Activated CD8-positive, alpha-beta memory T cell treated with anti-CD3 and anti-CD28 coated beads for 1 hour (primary cell): ENCODE measurements at places on chromosomes 13 and 19.

GRCh38 chr13:113428871-113429607 lies 24.2 kb downstream of the ADPRHL1 start:
- DNase-seq = no peak

DNA sequence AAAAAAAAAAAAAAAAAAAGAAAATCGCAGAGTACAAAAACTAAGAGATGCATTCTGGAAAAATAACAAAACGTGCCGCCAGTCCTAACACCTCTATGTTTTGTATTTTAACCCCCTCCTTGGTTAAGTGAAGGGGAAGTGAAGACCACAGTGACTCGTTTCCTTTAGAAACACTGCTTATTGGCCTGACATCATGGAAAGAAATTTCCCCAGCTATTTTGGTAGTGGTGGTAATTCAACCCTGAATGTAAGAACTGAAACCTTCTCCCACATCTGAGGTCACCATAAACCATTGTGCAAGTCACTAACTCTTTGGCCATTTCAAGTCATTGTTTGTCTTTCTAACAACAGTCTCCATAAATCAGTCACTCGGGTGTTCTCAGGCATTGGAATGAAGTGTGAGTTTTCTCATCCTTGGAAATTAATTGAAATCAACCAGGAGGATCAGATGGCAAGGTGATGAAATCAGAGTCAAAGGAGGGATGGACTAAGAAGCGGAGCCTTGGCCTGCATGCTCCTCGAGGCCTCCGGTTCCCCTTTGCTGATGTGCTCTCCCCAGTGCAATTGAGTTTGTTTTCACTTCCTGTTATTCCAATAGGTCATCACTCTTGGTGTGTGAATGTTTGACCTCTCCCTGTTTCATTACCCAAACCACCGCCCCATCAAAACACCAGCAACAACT lies 443.9 kb downstream of the FGF9 start:
- DNase-seq = peak; percentile 19

GRCh38 chr13:21606796-21607195 lies 2.8 kb upstream of the MICU2 start:
- DNase-seq = no peak

- DNase-seq = no peak
Measured at GRCh38 chr13:23356368-23356767, 77.1 kb downstream of the SACS start.

- DNase-seq = no peak
Measured at GRCh38 chr13:60448907-60449510, 52.0 kb downstream of the TDRD3 start.

GRCh38 chr13:99895444-99896368 lies 75.9 kb downstream of the ZIC5 start:
- no peak for DNase-seq

GRCh38 chr13:96781141-96781540 lies 213.1 kb downstream of the OXGR1 start:
- DNase-seq = no peak

- no peak for DNase-seq
Measured at GRCh38 chr19:16859626-16860025, 29.2 kb upstream of the F2RL3 start.

GRCh38 chr13:50069261-50069660 lies 54.0 kb downstream of the KCNRG start:
- DNase-seq = no peak

- DNase-seq = no peak
Measured at GRCh38 chr19:31312009-31312676, 37.1 kb downstream of the TSHZ3 start.

- no peak for DNase-seq
Measured at GRCh38 chr19:30649934-30650614, 277.9 kb downstream of the ZNF536 start.

GRCh38 chr13:106425661-106426060 lies 109.8 kb downstream of the EFNB2 start:
- no peak for DNase-seq

- DNase-seq = no peak
Measured at GRCh38 chr19:27392027-27392632, 1820.8 kb downstream of the UQCRFS1 start.

DNA sequence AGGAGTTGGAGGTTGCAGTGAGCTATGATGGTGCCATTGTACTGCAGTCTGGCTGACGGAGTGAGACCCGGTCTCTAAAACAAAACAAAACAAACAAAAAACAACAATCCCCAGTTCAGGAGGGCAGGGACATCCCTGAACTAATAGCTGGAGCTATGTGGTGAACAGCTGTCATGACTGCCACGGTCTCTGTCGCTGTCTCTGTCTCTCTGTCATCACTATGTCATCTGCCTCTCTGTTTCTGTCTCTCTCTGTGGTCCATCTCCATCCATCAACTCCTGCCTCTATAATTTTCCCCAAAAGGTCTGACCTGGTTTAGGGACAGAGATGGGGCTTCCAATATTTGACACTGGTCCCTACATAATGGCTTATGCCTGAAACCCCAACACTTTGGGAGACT lies 7.4 kb downstream of the ITPKC start:
- no peak for DNase-seq

GRCh38 chr13:65461590-65461989 lies 1768.5 kb downstream of the PCDH9 start:
- no peak for DNase-seq

DNA sequence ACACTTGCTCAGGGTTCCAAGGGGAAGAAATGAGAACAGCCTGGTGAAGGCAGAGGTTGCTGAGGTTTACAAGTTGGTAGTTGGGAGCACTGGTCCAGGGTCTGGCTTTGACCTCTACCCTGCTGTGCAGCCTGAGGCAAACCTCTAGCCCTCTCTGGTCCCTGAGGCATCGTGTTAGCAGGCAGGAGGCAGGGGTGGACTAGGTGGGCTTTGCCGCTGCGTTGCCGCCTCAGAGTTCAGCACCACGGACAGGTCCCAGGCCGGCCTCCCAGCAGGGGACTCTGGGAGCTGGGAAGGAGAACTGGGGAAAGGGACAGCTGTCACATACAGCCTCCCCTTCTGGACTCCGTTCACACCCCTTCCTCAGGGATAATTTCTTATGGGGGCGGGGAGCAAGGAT lies 3.1 kb downstream of the NCAN start:
- no peak for DNase-seq

- DNase-seq = no peak
Measured at GRCh38 chr13:106561551-106562170, 6.3 kb downstream of the ARGLU1 start.

DNA sequence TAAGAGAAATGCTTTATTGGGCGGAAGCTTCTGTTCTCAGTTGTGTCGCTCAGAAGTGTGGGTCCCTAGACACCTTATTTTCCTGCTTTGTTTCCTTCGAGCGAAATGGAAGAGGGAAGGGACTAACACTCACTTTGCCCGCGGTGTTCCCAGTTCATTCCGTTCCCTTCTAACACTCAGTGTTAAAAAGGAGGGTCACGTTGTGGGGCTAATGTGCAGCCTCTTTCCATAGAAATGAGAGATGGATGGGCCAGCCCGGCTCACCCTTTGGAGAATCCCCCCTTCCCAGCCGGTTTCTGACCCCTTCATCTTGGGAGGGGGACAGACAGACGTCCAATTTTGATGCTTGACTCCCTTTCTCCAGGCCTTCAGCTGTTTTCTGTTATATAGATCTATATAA lies 2.3 kb downstream of the ATP11A start:
- DNase-seq = no peak

DNA sequence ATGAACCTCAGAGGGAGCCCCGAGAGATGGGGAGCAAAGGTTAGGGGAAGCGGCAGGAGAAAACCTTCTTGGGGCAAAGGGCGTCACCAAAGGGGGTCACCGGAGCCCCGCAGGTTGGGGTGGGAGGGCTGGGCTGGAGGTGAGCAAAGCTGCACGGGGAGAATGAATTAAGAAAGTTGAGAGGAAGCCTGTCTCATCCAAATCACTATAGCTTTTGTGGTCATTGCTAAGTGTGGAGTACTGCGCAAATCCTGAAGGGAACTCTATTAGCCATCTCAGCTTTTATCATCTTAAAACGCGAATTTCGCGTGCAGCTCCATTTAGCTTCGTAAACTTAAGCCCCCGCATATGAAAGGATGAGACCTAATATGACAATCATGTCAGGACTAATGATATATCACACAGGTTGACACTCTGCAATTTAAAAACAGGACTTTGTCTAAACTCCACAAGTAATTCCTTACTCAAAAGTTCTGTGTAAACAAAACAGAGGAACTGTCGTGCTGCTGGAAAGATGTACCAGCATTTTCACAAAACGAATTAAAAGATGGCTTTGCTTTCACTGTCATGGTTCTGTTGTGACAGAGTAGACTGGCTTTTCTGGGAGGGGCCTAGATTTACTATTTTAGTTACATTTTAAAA lies 631 bp downstream of the LACC1 start:
- DNase-seq = no peak

- DNase-seq = no peak
Measured at GRCh38 chr13:97413694-97414093, 20.3 kb upstream of the RAP2A start.

DNA sequence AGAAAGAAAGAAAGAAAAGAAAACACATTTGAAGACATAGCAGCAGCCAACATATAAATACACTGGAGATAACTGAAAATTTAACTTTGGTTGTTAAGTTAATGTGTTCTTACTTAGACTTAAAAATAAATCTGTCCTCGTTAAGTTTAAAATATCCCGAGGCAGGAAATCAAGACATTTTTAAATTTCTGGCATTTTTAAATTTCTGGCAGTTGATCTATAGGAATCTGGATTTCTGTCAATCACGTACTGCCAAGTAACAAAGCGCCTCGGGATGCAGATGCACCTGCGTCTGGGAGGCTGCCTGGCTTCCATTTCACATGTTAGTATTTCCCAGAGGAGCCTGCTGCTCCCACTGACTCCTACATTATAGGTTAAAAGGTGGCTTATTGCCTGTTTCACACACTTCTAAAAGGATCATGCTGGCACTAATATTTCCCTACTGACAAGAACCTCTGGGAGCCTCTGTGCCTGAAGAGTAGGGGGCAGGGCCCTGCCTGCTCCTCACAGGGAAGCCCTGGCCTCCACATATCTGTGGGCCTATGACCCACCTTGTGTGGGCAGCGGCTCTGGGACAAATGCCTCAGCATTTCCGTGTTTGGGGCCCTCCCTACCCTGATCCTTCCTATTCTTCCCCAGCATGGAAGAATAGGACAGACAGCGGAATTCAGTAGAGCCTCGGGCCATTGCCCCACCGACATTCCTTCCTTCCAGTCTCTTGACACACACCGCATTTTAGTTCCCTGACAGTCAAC lies 62.8 kb upstream of the ATP12A start:
- DNase-seq = no peak

DNA sequence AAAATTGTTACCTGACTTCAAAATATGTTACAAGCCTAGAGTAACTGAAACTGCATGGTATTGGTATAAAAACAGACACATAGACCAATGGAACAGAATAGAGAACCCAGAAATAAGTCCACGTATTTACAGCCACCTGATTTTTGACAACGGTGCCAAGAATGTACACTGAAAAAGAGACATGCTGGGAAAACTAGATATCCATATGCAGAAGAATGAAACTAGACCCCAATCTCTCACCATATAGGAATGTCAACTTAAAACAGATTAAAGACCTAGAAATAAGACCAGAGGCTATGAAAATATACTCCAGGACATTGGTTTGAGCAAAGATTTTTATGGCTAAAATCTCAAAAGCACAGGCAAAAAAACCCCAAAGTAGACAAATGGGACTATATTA lies 76.5 kb downstream of the LATS2 start:
- no peak for DNase-seq

GRCh38 chr13:39281539-39282150 lies 243.4 kb downstream of the NHLRC3 start:
- DNase-seq = no peak

- DNase-seq = no peak
Measured at GRCh38 chr13:112477070-112477619, 101.0 kb downstream of the SPACA7 start.

DNA sequence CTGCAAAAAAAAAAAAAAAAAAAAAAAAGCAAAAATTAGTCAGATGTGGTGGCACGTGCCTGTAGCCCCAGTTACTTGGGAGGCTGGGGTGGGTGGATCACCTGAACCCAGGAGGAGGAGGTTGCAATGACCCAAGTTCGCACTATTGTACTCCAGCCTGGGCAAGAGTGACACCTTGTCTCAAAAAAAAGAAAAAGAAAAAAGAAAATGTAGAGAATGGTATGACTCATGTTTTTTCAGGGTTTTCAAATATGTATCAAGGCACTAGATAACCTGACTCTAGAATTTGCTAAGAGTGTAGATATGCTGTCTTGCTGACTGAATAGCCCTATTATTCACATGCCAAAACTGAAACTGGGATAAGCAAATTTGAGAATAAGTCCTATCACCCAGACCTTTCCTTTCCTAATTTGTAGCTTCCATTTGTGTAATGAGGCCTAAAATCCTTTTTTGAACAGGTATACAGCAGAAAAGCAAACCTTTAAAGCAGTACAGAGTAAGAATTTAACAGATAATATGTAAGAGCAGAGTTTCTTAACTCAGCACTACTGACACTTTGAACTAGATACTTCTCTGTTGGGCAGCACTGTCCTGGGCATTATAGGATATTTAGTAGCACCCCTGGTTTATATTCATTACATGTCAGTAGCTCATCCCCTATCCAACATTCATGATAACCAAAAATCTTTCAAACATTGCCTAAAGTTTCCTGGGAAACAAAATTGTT lies 108.6 kb downstream of the ELF1 start:
- DNase-seq = no peak

GRCh38 chr19:7196763-7197118 lies 97.5 kb downstream of the INSR start:
- no peak for DNase-seq

DNA sequence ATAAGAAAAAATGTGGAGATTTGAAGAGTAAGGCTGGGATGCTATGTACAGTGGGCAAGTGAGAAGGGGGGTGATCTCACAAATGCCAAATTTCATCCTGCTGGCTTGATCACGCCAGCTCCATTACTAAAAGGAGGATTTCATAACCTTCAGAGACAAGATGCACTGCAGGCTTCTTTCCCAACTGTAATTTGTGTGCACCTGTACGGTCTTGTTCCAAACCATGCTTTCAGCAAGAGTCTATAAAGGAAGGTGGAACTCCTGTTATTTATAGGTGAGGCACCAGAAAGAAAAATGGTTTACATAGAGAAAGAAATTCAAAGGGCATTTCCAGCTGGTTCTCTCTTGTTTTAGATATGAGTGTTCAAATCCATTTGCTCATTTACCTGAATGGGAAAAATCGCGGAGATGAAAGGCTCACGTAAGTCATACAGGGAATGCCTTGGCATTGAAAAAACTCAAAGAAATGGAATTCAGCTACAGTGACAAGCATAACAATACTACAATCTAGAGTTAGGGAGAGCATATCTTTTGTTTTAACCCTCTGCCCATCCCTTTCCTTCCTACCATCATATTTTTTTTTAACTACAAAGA lies 13.3 kb downstream of the EFNB2 start:
- no peak for DNase-seq
